ENCODE measurements at places on chromosomes 12 and 14.

- no peak for DNase-seq
Observed at GRCh38 chr14:101362529-101363260, 198.6 kb upstream of the DIO3 start.

DNA sequence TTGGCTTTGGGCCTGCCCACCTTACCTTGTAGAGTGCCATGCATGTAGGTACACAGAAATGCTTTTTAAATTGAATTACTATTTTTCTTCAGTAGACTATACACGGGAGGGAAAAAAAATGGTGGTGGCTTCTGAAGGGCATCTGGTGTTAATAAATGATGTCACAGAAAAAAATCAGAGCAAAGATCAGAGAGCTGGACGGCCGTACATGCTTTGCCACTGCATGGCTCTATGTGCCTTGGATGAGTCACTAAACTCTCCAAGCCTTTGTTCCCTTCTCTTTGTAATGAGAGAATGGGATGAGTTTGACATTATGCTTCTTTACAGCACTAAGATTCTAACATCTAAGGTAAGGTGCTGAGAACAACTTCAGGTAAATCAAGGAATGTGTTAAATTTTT is 376.4 kb upstream of the DDHD1 start:
- no peak for DNase-seq

- DNase-seq, result peak; percentile 2
Observed at GRCh38 chr14:22221508-22221907, 367.5 kb downstream of the DAD1 start.

DNA sequence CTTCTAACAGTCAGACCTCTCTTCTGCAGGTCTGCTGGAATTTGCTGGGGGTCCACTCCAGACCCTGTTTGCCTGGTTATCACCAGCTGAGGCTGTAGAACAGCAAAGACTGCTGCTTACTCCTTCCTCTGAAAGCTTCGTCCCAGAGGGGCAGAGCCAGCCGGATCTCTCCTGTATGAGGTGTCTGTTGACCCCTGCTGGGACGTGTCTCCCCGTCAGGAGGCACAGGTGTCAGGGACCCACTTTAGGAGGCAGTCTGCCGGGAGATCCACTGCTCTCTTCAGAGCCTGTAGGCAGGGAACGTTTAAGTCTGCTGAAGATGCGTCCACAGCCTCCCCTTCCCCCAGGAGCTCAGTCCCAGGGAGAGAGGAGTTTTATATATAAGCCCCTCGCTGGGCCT is 125.1 kb downstream of the SOX5 start:
- DNase-seq, result no peak

DNA sequence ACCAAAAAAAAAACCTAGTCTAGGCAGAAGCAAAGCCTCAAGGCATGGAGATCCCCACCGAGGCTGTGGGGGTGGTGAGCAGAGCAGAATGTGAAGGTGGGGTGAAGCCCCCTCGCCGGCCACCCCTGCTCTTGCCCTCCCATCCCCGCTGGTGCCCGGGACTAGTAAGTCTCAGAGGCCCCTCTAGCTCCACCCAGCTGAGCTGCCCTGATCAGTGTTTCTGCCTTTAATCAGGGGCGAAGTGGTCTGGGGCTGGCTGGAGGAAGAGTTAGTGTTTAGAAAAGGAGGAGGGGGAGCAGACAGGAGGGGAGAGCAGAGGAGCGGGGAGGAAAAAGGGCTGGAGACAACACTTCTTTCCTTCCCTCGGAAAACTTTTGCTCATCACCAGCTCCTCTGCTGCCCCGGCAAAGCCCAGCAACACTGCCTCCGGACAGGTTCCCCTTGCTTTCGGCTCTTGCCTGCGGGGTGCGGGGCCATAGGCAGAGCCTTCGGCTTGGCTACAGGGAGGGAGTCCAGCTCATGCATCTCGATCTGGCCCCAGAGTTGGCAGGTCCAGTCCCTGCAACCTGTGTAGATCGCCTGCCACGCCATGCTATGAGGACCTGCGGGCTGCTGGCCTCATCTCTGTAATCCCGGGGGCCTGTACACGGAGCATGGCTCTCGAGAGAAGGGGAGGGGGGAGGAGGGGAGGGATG is 3.4 kb upstream of the DLK1 start:
- DNase-seq, result no peak
